ENCODE measurements at places on chromosomes 7 and 10.

DNA sequence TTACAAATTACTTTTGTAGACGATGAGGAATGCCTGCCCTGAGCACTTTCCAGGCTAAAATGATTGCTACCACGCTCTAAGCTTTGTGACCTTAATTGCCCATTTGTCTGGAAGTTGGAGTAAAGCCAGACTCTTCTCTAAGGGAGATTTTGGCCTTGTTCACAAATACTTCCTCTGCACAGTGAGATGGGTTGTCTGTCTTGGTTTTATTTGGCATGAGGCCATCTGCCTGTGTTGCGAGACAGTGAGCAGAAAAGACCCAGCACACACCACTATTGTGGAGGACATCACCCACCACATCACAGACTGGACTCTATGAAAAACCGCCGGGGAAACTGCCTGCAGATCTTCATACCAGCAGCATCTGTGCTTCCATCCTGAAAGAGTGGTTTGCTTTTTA lies 138.4 kb downstream of the BICC1 start:
- no peak for DNase-seq

GRCh38 chr7:106152313-106152665 lies 40.2 kb upstream of the SYPL1 start:
- no peak for DNase-seq

DNA sequence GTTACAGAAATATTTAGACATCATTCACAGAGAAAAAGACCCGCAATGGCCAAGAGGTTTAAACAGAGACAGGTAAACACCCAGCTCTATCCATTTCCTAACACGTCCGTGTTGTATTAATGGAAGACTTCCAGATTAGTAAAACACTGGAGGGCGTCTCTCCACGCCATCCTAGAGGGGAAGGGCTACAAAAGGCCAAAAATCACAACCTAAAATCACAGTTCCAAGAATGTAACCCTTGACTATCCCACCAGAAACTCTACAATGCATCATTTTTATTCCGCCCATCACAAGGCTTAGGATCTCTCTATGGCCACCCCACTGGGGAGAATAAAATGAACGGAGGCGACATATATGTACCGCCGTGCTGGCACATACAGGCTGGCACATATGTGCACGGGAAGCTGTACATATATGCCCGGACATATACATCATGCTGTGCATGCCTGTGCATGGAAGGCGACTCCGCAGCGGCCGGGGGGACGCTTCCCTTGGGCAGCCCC lies 734 bp downstream of the PCLO start:
- DNase-seq: no peak

GRCh38 chr10:87966459-87966858 lies 103.0 kb downstream of the PTEN start:
- no peak for DNase-seq

DNA sequence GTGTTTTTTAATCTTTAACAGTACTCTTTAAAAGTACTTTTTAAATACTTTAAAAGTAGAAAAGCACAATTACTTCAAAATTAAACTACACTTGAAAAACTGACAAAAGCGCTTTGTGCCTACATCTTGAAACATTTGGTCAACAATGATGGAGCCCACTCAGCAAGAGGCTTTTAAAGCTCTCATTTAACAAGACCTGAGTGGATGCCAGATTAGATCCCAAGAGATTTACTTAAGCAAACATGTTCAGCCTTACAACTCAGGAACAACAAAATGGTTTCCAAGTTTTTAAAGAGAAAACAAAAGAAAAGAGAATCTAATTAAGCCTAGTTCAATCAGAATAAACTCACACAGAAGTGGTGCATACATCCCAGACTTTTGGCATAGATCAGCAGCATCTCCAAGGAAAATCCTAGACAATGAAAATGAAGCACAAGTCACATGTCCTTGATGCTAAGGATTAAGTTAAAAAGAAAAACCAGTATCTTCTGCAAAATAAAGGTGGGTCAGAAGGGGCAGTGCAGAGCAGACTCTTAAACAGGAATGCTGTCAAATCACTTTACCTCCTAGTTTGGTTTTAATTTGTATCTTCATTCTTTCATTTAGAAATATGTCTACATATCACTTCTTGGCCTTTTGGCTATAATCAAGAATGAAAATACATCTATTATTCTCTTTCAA lies 26.2 kb downstream of the HIBADH start:
- no peak for DNase-seq

GRCh38 chr10:120414946-120415345 lies 42.1 kb upstream of the PLPP4 start:
- DNase-seq: no peak

DNA sequence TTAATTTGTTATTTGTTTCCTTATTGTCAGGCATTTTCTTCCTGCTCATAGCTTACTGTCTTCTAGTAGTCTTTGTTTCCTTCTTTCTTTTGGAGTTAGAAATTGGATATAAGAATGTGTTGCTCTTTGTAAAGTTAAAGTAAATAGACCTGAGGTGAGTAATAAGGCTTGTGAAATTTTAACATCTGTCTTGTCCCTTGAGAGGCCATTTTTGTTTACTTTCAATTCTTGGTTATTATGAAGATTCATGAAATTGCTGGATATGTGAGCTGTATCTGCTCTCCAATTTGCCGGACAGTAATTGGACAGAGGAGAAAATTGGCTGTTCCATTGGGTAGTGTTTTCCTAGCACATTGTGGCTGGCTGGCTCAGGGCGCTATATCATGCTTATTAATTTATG lies 260.7 kb downstream of the EXOC4 start:
- no peak for DNase-seq

DNA sequence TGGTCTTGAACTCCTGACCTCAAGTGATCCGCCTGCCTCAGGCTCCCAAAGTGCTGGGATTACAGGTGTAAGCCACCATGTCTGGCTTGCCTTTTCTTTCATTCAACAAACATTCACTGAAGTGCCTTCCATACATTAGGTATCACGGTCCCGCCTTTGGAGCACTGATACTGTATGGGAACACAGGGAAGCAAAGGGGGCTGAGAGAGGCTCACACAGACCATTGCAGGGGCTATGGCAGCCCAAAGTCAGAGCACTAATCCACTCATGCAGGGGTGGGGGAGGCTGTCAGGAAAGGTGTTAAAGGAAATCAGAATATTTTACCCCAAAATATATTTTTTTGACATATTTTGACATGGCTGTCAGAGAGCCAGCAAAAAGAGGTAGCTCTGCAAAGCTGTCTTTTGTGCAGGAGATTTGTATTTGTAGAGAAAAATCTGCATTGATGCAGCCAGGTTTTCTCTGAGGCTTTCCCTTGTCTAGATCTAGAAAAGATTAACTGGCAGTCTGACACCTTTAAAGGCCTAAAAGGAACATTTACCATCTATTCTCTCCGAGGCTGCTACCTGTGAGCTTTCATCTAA lies 42.0 kb upstream of the PDLIM1 start:
- no peak for DNase-seq

GRCh38 chr7:82382276-82382675 lies 61.3 kb downstream of the CACNA2D1 start:
- DNase-seq: no peak

DNA sequence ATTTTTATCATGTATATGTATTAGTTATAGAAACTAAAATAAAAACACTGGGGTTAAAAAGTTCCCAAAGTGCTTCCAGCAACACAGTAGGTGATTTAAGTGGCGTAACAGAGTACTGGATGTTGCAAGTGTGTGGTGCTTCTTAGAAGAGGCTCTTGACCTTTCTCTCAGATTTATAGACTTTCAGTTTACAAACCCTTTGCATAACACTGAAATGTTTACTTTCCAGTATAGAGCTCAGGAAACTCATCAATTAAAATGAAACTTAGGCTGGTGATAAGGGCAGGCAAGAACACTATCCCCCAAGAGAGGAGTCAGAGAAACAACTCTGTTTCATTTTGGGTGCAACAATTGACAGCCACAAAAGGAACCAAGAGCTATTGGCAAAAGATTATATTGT lies 27.5 kb upstream of the SMC3 start:
- no peak for DNase-seq

DNA sequence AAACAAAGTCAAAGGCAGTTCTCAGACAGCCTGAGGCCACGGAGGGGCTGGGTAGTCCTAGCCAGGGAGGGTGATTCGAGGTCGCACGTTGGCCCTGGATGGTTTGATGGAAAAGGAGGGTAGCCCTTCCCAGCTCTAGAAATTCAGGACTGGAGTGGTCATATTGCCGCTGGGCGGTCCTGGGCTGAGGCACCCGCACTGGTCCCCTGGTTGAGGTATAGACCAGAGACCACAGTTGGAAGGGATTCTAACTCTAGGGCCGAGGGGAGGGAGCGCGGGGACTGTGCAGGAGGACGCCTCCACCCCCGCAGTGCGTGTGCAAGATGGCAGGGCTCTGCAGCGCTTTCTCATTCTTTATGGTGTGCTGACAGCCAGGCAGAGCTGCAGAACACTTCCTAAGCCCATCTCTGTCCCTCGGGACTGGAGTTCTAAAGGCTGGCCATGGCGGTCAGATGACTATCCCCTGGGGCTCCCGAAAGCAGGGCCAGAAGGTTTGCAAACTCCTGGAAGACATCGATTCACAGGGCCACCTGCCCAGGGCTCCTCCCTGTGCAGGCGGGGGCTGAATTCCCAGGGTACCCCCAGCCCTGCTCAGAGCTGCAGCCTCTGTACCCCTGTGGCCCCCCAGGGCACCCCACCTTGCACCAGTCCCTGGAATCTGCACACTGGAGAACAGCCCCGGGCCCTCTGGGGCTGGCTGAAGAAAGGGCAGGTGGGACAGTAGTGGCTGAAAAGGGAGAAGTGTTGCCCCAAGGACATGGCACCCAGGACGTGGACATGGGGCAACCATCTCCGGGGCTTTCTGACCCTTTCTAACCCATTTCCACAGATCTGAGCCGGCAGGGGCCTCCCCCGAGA lies 51.0 kb upstream of the ELN start:
- no peak for DNase-seq

Data from 8988T (cell line).